Activated gamma-delta T cell (primary cell): ENCODE measurements at places on chromosomes 3 and 15.

- DNase-seq, result no peak
Measured at GRCh38 chr3:23146163-23146562, 57.0 kb upstream of the UBE2E2 start.

DNA sequence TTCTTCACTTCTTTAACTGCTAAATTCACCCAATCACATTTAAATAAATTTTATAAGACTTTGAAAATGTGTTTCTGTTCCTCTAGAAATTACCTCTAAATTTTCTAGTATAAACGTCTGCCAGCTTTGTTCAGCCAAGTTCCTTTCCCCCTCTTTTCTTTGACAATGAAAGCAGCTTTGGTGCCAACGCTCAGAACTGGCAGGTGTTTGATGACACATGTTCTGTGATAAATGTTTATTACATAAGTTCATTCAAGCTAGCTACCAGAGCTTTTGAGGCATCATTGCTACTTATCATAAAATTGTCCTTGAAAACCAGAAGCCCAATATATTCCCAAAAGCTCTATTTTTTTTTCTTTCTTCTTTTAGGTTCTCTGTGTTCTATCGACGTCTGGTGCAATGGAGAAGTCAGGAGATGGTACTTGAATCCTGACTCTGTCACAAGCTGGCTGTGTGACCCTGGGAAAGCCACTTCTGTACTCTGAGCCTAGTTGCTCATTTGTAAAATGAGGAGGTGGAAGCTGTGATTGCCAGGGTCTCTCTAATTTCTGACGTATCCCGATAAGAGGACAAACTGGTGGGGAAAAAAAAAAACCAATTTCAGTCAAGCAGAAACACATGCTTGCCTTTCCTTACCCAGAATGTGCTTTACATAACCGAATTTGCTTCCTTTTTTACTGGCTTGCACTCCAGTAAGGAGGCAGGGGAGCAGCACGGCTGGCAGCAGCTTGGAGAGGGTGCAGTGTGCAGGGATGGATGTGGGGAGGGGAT, 187.1 kb upstream of the LPP start:
- DNase-seq, result no peak

DNA sequence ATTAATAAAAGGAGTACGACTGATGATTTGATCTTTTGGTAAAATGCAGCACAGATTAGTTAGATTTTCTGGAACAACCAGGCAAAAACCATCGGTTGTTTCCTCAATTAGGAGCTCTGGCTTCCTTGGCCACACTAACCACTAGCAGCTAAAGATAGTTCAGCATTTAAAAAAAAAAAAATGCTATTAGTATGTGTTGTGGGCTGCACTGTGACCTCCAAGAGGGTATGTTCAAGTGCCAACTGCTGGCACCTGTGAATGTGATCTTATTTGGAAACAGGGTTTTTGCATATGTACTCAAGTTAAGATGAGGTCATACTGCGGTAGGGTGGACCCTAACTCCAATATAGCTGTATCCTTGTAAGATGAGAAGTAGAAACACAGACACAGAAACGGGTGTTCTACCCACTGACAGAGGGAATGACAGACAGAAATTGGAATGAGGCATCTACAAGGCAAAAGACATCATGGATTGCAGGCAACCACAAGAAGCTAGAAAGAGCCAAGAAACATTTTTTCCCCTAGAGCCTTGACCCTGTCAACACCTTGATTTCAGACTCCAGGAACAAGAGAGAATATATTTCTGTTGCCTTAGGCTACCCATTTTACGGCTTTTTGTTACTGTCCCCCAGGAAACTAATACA, 534.6 kb upstream of the ROBO2 start:
- DNase-seq, result no peak

- no peak for DNase-seq
Measured at GRCh38 chr3:57967590-57967989, 40.6 kb upstream of the FLNB start.

GRCh38 chr15:43868406-43868805, 41.6 kb downstream of the WDR76 start:
- DNase-seq, result no peak
